Vagina (tissue), 2 donors: ENCODE measurements at places on chromosomes 6 and 20.

GRCh38 chr6:122803171-122803661 lies 14.2 kb downstream of the SMPDL3A start:
- no peak for DNase-seq
- H3K27me3 ChIP-seq = no peaks in the 10 kb centered on the region
- H3K4me3 ChIP-seq = no peak overlapping the region
- no peak overlapping the region for H3K27ac ChIP-seq
- H3K36me3 ChIP-seq = peaks cover 18% of the 10 kb centered on the region
- peaks cover 54% of the 10 kb centered on the region for H3K4me1 ChIP-seq

- DNase-seq = no peak
- H3K36me3 ChIP-seq = no peaks in the 10 kb centered on the region
- no peaks in the 10 kb centered on the region for H3K27me3 ChIP-seq
- no peak overlapping the region for H3K4me3 ChIP-seq
These were observed 4.7 kb upstream of the GJA1 start for GRCh38 chr6:121430514-121431460.

- H3K36me3 ChIP-seq = no peaks in the 10 kb centered on the region
- peaks cover 41% of the 10 kb centered on the region for H3K4me1 ChIP-seq
- no peak overlapping the region for H3K4me3 ChIP-seq
- no peaks in the 10 kb centered on the region for H3K27me3 ChIP-seq
- no peak overlapping the region for H3K27ac ChIP-seq
- no peak for DNase-seq
These were observed 10.5 kb upstream of the FAM83C start for GRCh38 chr20:35302421-35303335.

GRCh38 chr20:21202259-21202658 lies 76.4 kb downstream of the KIZ start:
- H3K4me1 ChIP-seq = no peaks in the 10 kb centered on the region
- H3K27me3 ChIP-seq = no peaks in the 10 kb centered on the region

- no peaks in the 10 kb centered on the region for H3K27me3 ChIP-seq
- no peaks in the 10 kb centered on the region for H3K36me3 ChIP-seq
- H3K27ac ChIP-seq = no peak overlapping the region
- DNase-seq = no peak
- peaks cover 17% of the 10 kb centered on the region for H3K4me1 ChIP-seq
These were observed 427.4 kb downstream of the UTRN start for GRCh38 chr6:144712541-144712940.

DNA sequence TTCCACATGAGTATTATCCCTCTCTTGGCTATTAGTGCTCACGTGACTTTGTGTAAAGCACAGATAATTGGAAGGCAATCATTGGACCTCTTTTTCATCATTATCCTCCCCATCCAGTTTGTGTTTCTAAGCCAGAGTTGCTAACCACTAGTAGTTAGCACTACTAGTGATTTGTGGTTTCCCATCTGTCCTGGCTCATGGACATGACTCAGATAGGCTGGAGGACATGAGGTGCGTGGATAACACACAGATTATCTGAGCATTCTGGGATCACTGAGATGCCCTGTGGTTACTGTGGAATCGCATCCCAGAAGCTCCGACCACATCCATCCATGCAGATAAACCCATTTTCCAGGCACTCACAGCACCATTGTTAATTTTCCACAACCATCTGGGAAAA lies 123.8 kb upstream of the NAA20 start:
- H3K27ac ChIP-seq = no peak overlapping the region
- DNase-seq = no peak
- no peaks in the 10 kb centered on the region for H3K36me3 ChIP-seq
- H3K27me3 ChIP-seq = no peaks in the 10 kb centered on the region

GRCh38 chr20:32512047-32512385 lies 73.1 kb downstream of the NOL4L start:
- no peaks in the 10 kb centered on the region for H3K27me3 ChIP-seq
- DNase-seq = no peak
- H3K36me3 ChIP-seq = no peaks in the 10 kb centered on the region
- no peak overlapping the region for H3K27ac ChIP-seq
- H3K4me3 ChIP-seq = no peak overlapping the region

GRCh38 chr6:13473768-13474165 lies 13.6 kb downstream of the GFOD1 start:
- no peaks in the 10 kb centered on the region for H3K36me3 ChIP-seq
- peaks cover 13% of the 10 kb centered on the region for H3K4me1 ChIP-seq
- H3K27me3 ChIP-seq = no peaks in the 10 kb centered on the region
- H3K4me3 ChIP-seq = no peak overlapping the region
- no peak overlapping the region for H3K27ac ChIP-seq

DNA sequence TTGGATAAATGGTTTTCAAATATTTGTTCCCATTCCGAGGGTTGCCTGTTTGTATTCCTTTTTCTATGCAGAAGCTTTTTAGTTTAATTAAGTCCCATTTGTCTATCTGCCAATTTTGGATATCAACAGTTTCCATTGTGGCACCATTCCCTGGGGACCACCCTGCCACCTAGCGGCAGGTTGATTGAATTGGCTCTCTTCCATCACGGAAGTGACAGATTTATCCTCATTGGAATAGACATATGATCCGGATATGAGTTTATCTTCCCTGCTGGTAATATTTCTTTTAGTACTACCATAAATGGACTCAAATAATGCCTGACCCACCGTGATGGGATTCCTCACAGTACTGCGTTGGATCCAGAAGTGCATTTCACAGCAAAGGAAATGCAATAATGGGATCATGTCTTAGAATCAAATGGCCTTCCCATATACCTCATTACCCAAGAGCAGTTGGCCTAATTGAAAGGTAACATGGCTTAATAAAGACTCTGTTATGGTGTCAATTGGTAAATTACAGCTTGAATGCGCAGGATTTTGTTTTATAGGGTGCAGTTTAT lies 327.0 kb downstream of the BMP2 start:
- no peak overlapping the region for H3K27ac ChIP-seq
- DNase-seq = no peak
- H3K36me3 ChIP-seq = no peaks in the 10 kb centered on the region
- no peaks in the 10 kb centered on the region for H3K27me3 ChIP-seq
- no peak overlapping the region for H3K4me3 ChIP-seq

GRCh38 chr6:149472241-149472640 lies 12.6 kb downstream of the ZC3H12D start:
- H3K4me3 ChIP-seq = no peak overlapping the region
- DNase-seq = no peak
- no peak overlapping the region for H3K27ac ChIP-seq
- H3K36me3 ChIP-seq = no peaks in the 10 kb centered on the region
- H3K4me1 ChIP-seq = peaks cover 16% of the 10 kb centered on the region

GRCh38 chr6:34695729-34696188 lies 808 bp downstream of the ILRUN start:
- H3K36me3 ChIP-seq = no peaks in the 10 kb centered on the region
- H3K4me1 ChIP-seq = peaks cover 48% of the 10 kb centered on the region
- no peak for DNase-seq
- H3K27ac ChIP-seq = peak overlapping the region; percentile 98

GRCh38 chr6:1986454-1987243 lies 258.8 kb downstream of the GMDS start:
- no peaks in the 10 kb centered on the region for H3K36me3 ChIP-seq
- no peak for DNase-seq
- no peak overlapping the region for H3K27ac ChIP-seq
- no peak overlapping the region for H3K4me3 ChIP-seq
- H3K4me1 ChIP-seq = no peaks in the 10 kb centered on the region
